ENCODE measurements at places on chromosomes 1 and 21.

DNA sequence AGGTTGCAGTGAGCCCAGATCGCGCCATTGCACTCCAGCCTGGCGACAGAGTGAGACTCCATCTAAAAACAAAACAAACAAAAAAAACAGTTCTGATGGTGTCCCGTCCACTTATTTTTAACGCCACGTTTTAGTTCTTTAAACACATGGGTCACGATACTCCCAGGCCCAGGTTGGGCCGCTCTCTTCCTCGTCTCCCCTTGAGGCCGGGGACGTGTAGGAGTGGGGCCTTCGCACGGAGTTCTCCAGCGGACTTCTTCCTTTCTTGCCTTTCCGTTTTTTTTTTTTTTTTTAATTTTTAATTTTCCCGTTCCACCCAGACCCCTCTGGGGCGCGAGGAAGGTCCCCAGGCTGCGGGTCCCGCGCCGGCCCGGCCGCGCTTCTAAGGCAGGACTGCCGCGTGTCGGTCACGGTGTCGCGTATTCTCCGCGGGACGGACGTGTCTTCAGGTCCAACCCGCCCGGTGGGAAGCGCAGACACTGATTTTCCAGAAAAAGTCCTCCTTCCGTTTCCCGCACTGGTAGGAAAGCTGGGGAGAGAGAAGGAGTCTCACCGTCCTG lies 47.5 kb upstream of the SLC19A1 start:
- no peak for DNase-seq

DNA sequence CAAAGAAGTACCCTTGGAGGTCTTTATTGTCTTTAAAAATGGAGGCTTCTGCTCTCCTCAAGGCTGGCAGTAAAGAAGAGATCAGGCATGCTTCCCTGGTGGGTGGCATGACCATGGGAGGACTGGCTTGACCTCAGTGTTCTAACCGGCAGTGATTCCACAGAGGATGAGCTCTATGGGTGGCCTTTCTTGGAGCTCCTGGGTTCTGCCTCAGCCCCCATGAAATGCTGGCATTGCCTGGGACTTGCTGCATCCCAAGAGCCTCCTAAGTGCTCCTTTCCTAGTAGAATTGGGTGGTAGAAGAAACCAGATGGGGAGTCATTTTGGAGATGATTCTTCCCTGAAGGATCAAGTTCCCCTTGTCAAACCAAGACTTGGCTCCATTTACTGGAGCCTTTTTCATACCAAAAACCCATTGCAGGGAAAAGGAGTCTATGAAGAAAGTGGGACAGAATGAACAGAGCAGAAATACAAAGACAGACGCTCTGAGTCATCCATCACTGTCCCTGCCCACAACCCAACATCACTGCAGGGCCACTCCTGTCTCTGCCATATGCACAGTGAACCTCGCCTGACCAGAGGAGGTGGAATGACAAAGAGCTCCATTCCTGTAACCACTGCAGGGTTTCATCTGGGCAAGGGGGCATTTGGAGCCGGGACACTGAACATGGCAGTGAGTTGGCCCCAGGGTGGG lies 42.4 kb downstream of the RIMS3 start:
- DNase-seq, result no peak

GRCh38 chr1:57489358-57490036 lies 65.6 kb upstream of the DAB1 start:
- no peak for DNase-seq

DNA sequence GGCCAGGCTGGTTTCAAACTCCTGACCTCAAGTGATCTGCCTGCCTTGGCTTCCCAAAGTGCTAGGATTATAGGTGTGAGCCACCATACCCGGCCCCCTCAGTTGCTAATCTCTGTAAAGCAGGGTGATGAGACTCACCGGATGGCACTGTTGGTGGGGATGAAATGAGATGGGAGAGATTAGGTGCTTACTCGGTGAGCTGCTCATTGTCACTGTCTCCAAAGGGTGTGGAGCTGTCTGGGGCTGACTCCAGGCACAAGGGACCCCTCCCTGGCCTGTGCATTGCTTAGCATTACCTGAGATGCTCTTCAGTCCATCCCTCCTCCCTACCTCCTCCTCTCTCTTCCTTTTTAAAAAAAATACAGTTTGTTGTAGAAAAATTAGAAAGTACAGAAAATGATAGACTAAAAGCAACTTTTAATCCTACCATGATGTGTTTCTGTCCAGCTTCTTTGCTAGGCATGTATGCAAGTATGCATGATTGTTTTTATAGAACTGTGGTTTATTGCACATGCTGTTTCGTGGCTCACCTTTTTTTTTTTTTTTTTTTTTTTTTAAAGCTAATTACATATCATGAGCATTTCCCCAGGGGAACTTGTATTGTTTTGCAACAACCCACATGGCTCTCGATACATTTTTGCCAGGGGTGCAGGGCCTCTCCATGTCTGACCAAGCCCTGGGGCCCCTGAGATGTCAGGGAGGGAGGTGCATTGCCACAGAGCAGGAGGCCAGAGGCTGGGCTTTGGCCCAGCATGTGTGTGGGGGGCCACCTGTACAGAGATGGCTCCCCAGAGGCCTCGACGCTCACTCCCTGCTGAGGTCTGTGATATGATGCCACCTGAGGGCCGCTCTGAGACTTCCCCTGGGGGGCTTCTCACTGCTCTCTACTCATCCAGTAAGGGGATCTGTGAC lies 55.4 kb downstream of the ARHGEF10L start:
- DNase-seq, result no peak

GRCh38 chr1:211939876-211940468 lies 95.4 kb downstream of the INTS7 start:
- no peak for DNase-seq

GRCh38 chr21:46538851-46539666 lies 65.8 kb downstream of the S100B start:
- no peak for DNase-seq

- no peak for DNase-seq
Measured at GRCh38 chr1:209402697-209403096, 180.8 kb upstream of the CAMK1G start.

DNA sequence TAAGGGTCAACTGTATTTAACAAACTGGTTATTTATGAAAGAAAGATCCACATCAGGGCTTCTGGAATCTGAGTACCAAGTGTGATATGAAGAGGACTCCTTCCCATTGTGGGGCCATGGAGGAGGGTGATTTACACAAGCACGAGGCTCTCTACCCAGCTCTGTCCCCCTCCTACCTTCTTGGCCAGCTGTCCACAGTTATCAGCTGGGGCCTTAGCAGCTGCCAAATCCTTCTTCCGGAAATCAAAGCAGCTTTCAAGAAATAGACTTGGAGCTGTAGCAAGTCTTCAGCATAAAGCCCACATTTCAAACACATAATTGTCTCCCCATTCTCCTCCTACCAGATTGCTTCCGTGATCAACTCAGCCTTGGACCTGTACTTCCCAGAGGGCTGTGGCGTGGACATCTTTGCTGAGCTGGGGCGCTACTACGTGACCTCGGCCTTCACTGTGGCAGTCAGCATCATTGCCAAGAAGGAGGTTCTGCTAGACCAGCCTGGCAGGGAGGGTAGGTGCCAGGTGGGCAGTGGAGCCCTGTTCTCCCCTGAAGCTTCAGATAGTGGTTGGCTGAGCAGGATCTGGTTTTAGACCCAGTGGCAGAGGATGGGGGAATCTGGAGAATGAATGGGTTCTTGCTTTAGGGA lies 15.5 kb downstream of the AZIN2 start:
- DNase-seq, result no peak

DNA sequence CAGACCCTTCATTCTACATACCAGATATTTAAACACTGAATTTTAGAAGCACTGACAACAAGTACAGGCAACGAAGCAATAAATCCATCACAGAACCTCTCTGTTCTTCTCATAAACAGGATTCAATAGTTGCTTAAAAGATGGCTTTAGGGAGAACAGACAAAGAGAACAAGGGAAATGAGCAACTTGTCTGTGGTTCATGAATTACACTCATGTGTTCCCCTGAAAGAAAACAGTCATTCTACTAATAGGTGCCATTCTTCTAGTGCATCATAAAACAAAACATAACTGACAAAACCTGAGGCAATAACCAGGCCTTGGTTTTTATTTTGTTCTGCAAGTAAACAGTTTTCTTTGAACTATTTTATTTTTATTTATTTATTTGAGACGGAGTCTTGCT lies 6.8 kb downstream of the GNL2 start:
- no peak for DNase-seq

DNA sequence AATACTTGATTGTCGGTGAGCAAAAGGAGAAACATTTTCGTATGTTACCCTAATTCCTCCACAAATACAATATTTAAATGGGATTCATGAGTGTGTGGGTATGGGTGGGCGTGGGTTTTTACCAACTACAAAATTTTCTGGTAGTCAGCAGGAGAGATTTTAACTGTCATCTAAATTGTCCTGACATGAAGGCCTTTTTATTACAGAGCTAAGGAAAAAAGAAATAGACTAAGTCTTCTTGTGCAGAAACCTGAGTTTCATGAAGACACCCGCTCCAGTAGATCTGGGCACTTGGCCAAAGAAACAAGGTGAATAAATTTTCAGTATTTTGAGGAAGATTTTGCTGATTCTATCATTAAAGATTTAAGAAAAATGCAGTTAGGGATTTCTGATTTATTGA lies 752 bp downstream of the RGS18 start:
- no peak for DNase-seq

GRCh38 chr21:40151611-40152010 lies 284.4 kb downstream of the PCP4 start:
- DNase-seq, result no peak

GRCh38 chr1:176863613-176864012 lies 300.9 kb downstream of the ASTN1 start:
- DNase-seq, result no peak

- DNase-seq, result no peak
Measured at GRCh38 chr1:109534307-109534858, 5.3 kb upstream of the GPR61 start.

- no peak for DNase-seq
Measured at GRCh38 chr1:111179968-111180533, 20.4 kb downstream of the DENND2D start.

GRCh38 chr1:154760469-154760933 lies 109.6 kb downstream of the KCNN3 start:
- no peak for DNase-seq

- no peak for DNase-seq
Measured at GRCh38 chr1:151993084-151993733, 450 bp downstream of the S100A10 start.

GRCh38 chr1:111424281-111424680 lies 3.3 kb downstream of the OVGP1 start:
- no peak for DNase-seq

- DNase-seq, result no peak
Measured at GRCh38 chr1:227070638-227071285, 130.7 kb downstream of the COQ8A start.

- no peak for DNase-seq
Measured at GRCh38 chr1:25672763-25673409, 56.3 kb downstream of the MAN1C1 start.

- no peak for DNase-seq
Measured at GRCh38 chr1:246319083-246319714, 187.9 kb downstream of the SMYD3 start.

GRCh38 chr21:39381009-39381408 lies 32.1 kb upstream of the HMGN1 start:
- no peak for DNase-seq
